Activated CD4-positive, alpha-beta T cell treated with anti-CD3 and anti-CD28 coated beads for 36 hours (primary cell): ENCODE measurements at places on chromosomes 12 and 14. TPM values are rescaled to one million over a fixed set of nuclear protein-coding genes. Genes with fewer than 3 reads are reported as not detected.

The TSHR gene
- not detected for total RNA-seq

DNA sequence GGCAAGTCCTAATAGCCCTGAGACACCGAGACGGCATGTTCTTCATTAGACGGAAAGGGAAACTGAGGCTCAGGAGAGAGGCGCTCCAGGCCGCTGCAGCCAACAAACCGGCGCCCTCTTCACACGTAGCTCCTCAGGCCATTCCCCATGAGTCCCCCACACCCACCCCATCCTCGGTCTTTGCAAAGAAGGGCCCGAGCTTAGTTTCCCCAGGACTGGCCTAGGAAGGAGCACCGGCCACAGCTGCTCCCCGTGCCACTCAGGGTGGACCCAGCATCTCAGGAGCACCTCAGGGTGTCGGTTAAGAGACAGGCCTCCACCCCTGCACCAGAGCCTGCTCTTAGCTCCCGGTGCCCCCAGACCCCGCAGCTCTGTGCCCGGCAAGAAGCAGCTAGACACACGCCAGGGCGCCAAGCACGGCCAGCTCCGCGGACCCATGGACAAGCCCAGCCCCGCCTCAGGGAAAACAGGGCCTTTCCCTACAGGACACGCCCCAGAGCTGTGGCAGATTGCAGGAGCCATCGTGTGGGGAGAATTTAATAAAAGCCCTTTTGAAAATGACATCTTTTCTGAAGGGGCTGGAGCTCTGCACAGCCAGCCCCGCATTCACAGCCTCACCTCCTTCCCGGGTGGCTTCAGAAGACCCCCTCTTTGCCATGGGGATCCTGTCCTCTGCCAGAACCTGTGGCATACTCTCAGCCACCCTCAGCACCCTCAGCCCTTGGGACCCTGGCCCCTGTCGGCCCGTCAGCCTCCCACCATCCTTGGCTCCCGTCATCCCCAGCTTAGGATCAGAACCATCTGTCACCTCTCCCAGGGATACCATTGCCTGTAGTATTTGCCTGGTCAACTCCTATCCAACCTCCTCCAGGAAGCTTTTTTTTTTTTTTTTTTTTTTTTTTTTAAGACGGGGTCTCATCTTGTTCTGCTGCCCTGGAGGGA, 59.7 kb downstream of the LGMN start:
- H3K4me1 ChIP-seq = peaks cover 15% of the 10 kb centered on the region
- H3K36me3 ChIP-seq = peaks cover 10% of the 10 kb centered on the region
- no peaks in the 10 kb centered on the region for H3K27me3 ChIP-seq
- no peak for DNase-seq
- H3K27ac ChIP-seq = no peak overlapping the region

GRCh38 chr14:105076805-105077648, 11.8 kb upstream of the GPR132 start:
- H3K4me3 ChIP-seq = no peak overlapping the region
- H3K36me3 ChIP-seq = no peaks in the 10 kb centered on the region
- H3K27me3 ChIP-seq = no peaks in the 10 kb centered on the region

GRCh38 chr12:124681779-124682391, 114.5 kb upstream of the NCOR2 start:
- peaks cover 13% of the 10 kb centered on the region for H3K4me1 ChIP-seq
- no peak overlapping the region for H3K4me3 ChIP-seq
- peaks cover 3% of the 10 kb centered on the region for H3K27me3 ChIP-seq
- no peak overlapping the region for H3K27ac ChIP-seq
- no peak for DNase-seq

GRCh38 chr12:93892423-93893268, 215.5 kb downstream of the CRADD start:
- H3K27me3 ChIP-seq = no peaks in the 10 kb centered on the region
- H3K27ac ChIP-seq = no peak overlapping the region
- no peak for DNase-seq
- no peak overlapping the region for H3K4me3 ChIP-seq
- H3K4me1 ChIP-seq = no peaks in the 10 kb centered on the region
